ENCODE measurements at places on chromosomes 2 and 18.

DNA sequence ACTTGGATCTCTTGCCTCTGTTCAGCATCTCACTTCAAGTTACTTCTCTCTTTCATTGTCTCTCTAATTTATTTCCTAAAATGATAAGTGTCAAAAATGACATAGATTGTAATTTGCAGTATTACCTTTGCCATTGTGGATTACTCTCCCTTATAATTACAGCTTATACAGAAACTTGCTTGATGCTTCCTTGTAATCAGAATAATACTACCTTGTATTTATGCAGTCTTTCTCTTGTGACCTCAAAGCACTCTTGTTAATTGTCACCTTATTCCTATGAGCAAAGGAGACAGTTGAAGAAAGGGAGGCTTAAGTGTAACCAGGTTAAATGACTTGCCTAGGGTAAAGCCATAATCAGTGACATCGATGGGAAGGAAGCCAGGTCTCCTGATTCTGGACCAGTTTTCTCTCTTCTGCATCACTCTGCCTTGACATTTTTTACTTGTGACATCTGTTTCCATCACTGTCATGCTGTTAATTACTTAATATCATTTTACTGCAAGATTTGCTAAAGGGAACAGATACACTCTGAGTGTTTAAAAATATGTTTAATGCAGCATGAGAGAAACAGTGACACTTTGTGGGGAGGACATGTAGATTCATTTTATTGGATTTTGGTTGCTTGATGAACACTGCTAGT, 388.6 kb downstream of the PARD3B start:
- no peak for DNase-seq

- DNase-seq = no peak
Measured at GRCh38 chr2:127511090-127511695, 15.1 kb downstream of the IWS1 start.

DNA sequence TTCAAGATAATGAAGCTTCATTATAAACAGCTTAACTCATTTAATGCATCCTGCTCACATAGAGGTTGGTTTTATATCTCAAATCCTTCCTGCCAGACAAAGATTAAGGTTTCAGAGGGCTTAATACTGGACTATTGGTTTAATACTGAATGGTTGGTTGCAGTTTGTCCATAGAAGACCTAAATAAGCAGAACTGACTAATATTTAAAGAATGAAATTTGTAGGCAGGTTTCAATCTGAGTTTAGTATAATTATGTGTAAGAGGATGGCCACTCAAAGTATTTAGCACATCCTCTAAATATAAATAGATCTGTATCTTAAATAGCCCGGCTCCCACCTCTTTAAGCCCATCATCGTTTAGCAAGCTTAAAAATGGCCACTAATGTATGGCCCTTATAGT, 92.5 kb downstream of the EPB41L5 start:
- DNase-seq = no peak

- DNase-seq = no peak
Measured at GRCh38 chr2:233982421-233983121, 65.4 kb downstream of the TRPM8 start.

- DNase-seq = no peak
Measured at GRCh38 chr2:102239344-102239743, 52.5 kb downstream of the IL1RL2 start.

DNA sequence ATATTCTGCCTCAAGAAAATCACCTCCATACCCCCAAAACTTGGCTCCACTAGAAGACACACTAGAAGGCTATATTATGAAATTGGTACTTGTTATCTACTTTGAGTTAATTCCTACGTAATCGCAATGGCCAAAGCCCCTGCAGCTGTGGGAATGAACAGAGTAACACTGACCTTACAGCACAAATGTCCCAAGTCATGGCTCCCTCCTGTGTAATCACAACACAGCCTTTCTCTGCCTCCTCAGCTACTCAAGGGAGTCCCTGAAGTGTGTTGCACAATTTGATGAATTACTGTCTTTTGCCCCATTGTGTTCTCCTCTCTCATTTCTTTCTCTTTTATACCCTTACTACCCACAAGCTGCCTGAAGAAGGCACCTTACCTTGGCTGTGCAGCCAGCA, 375.2 kb downstream of the ARHGAP15 start:
- DNase-seq = no peak

DNA sequence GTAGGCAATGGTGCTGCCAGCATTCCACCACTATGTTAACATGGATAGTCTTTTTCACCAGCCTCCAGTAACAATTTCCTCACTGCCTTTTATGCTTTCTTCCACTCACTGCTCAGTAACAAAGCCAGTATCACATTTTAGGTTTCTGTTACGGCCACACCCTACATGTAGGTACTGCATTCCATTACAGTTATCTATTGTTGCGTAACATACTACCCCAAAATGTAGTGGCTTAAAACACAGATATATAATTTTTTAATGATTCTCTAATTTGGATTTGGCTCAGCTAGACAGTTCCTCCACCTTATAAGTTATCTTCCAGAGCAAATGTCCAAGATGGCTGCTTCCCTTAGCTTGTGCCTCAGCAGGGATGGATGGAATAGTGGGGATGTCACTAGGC, 498.7 kb upstream of the ACVR2A start:
- no peak for DNase-seq

GRCh38 chr2:134458473-134458853, 204.6 kb downstream of the MGAT5 start:
- no peak for DNase-seq

- peak; percentile 38 for DNase-seq
Measured at GRCh38 chr2:178152033-178152432, 39.8 kb downstream of the RBM45 start.

DNA sequence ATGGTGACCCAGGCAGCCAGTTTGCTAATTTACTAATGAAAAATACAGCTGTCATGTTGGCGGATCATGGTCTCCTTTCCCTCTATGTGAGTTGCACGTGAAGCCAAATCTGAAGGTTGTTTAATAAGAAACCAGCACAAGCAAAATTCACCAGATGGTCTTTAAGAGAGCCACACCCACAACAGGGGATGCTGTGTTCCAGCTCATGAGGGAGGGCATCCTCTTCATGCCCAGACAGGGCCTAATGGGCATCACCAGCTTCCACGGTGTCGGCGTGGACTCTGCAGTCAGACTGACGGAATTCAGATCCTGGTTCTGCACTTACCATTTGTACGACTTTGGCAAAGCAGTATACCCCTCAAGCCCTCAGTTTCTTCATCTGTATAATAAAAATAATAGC, 39.9 kb downstream of the TMEM247 start:
- no peak for DNase-seq

GRCh38 chr2:69589973-69590652, 53.4 kb downstream of the AAK1 start:
- DNase-seq = no peak

DNA sequence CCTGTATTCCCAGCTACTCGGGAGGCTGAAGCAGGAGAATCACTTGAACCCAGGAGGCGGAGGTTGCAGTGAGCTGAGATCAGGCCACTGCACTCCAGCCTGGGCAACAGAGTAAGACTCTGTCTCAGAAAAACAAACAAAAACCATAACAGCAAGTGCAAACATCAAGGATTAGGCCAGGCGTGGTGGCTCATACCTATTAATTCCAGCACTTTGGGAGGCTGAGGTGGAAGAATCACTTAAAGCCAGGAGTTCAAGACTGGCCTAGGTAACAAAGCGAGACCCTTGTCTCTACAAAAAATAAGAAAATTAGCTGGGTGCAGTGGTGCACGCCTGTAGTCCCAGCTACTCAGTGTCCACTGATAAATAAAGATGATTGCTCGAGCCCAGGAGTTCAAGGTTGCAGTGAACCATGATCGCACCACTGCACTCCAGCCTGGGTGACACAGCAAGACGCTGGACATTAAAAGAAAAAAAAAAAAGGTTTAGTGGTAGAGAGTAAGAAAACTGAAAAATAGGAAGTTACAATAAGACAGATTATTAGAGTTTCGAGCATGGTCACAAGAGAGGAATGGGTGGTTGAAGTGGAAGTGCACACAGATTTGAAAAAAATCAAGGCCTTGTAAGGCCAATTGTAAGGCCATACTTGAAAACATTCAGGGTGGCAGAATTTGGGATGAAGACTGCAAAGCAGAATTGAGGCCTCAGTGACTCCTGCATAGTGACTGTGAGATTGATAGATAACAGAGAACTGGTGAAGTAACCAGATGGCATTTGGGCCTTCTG, 6.4 kb upstream of the KCMF1 start:
- DNase-seq = no peak

DNA sequence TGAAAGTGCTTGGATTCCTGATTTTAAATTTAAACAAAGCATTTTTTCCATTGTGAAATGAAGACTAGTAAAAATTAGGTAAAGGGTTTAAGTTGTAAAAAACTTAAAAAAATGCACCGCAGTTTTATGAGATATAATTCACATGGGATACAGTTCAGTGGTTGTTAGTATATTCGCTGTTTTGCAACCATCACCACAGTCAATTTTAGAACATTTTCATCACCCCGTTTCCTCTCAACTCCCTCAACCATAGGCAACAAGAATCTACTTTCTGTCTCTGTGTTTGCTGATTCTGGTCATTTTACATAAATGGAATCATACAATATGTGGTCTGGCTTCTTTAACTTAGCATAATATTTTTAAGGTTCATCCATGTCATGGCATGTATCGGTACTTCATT, 4.0 kb downstream of the DGKD start:
- DNase-seq = no peak

GRCh38 chr2:18598848-18599484, 9.6 kb upstream of the NT5C1B start:
- no peak for DNase-seq

DNA sequence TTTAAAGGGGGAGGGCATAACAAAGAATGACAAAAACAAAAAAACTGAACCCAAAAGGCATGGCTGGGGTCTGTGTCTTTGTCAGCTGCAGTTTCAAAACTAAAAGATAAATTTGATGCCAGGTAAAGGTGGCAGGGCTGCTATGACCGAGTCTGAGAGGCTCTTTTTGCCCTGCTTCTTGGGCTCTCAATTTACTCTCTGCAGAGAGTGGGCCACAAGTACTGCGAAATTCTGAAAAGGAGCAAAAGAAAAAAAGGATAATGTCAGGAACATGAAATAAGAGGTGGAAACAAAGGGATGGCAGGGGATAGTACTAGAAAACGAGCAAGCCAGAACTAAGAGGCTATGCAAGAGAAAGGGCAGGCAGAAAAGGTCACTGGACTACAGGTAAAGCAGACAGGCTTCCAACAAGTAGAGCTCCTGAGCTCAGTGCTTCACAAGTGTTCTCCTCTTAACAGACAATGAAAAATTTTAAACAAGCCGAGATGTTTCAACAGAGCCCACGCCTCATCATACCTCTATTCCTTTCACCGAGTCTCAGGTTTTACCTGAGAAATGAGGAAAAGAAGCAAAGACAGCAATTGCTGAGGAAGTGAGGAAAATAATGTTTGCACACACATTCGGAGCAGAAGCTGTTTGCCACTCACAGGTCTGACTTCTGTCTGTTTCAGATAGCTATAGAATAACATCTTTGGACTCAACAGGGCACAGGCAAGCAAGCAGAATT, 7.3 kb downstream of the IRS1 start:
- no peak for DNase-seq

DNA sequence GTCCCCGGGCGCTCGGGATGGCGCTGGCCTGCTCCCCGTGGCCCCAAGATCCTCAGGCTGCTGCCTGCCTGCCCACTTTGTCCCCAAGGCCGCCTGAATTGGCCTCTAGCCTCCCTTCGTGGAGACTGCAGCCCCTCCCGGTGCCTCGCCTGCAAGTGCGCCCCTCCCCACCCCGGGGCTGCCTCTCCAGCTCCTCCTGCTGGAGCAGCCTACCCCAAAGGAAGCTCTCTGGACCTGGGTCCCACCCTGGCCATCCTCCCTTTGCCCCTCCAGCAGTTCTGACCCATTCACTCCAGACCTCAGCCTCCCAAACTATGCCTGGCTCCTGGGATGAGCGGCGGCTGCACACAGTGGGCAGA, 6.2 kb downstream of the ESPNL start:
- peak; percentile 14 for DNase-seq

GRCh38 chr2:232449964-232450363, 6.0 kb upstream of the ALPI start:
- no peak for DNase-seq

GRCh38 chr2:173427887-173428668, 73.4 kb downstream of the CDCA7 start:
- no peak for DNase-seq

DNA sequence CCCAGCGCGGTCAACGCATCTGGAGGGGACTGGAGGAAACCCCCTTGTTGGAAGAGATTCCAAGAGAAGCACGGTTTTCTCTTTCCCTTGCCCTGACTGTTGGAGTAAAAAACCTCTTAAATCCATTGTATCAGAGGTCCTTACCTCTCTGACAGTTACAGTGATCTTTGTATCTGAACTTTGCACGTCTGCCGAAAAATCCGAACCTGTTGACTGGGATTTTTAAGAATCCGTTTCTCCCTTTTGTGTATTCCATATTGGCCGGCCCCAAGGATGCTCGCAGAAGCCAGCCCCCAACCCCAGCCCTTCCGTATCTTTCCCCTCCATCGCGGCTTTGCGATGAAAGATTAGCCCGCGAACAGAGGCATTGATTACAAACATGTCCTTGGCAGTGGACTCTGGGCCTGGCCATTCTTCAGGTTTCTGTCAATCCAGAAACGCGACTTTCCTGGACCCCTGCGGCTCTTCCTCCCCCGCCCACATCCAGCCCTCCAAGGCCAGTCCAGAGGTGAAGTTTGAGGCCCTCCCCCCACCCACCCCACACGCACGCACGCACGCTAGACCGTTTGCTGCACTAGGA, 4.6 kb upstream of the DLX1 start:
- no peak for DNase-seq

DNA sequence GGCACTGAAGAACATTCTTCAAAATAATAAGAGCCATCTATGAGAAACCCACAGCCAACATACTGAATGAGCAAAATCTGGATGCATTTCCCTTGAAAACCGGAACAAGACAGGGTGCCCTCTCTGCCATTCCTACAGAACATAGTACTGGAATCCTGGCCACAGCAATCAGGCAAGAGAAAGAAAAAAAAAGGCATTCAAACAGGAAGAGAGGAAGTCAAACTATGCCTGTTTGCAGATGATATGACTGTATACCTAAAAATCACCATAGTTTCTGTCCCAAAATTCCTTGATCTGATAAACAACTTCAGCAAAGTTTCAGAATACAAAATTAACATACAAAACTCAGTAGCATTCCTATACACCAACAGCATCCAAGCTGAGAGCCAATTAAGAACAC, 119.5 kb upstream of the PARD3B start:
- no peak for DNase-seq

DNA sequence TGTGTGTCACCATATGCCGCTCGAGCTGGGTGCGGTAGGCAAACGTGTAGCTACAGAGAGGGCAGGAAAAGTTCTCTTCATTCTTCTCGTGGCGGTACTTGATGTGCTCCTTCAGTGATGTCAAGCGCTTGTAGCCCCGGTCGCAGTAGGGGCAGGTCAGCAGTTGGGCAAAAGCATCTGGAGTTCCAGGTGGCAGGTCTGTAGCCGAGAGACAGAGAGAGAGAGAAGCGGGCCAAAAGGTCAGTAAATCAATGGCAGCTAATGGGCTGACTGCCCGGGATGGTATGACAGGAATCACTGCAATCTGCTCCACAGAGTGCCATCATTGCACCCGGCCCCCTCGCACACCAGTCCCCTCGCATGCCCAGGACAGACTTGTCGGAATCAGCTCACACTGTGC, 116.0 kb downstream of the ZEB2 start:
- no peak for DNase-seq
